ENCODE measurements at places on chromosomes 1 and 21.

DNA sequence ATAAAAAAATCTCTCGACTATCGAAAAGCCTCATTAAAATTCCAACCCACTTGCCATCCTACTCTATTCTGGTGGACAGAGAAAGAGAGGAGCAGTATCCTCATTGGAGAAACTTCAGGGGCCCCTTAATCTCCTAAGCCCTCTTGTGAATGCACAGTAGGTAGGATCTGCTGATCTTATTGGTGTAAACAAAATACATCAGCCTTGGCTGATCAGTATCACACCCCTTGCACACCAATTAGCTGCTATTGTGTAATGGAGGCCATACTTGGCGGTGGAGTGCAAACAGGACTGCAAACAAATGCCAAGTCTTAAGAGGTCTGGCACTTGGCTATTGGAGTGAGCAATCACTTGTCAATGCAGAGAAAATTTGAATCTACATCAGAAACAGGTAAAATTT, 15.7 kb downstream of the VCAM1 start:
- no peak for DNase-seq

GRCh38 chr1:21290546-21290944, 282 bp upstream of the ECE1 start:
- DNase-seq = peak; percentile 41

DNA sequence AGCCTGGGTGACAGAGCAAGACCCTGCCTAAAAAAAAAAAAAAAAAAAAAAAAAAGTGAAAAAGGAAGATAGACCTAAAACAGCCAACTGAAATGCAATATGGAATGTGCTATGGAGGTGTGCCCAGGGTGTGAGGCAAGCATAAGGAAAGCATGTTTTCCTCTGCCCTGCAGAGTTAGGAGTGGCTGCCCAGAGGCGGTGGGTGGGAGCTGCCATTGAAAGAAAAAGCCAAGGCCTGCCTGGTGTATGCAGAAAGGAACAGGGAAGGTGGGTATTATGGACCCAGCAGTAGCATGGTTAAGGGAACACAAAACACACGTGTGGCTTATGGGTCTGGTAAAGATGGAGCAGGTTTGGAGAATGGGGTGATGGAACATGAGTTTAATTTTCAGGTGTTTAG, 8.9 kb downstream of the CD244 start:
- no peak for DNase-seq

DNA sequence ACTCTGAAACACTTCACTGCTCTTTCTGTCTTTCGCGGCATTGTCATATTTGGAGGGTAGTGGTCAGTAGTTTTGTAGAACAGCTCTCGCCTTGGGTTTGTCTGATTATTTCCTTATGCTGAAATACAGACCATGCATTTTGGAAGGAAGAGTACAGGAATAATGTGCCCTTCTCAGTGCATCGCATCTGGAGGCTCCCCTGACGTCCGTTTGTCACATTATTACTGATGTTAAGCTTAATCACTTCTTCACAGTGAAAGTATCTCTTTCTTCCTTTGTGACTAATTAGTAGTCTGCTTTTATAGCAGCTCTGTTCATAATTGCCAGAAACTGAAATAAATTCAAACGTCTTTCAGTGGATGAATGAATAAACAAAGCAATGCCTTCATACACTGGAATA, 85.7 kb upstream of the CXADR start:
- no peak for DNase-seq

DNA sequence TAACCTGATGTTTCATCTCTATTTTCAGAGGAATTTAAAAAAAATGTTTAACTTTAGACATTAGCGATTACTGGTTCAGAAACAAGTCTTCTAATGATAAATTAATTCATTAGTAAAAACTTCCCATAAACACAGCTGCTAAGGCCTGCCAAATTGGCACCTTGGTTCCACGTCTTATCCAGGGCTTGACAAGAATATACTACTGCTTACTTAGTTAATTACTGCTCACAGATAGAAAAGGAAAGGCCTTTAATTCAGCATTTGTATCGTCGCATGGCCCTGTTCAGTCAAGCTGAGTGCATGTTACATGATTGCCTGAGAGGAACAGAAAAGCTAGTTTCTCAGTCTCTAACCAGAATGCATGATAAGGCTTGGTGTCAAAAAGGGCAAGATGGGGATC, 84.6 kb downstream of the ADGRL2 start:
- no peak for DNase-seq

DNA sequence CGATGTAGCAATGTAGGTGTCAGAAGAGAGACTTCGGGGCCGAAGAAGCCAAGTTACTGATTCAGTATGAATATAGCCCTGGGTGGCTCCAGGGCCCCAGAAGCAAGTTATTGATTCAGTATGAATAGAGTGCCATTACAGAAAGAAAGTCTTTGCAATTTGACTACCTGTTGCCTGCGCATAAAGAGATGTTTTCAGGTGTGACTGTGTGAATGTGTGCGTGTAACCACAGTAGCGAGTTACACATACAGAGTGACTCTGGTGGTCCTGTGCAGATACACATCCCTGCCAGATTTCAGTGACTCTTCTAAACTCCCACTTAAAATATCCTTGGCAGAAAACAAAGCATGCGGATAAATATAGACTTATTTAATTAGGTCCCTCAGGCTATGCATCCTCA, 142.7 kb upstream of the CD34 start:
- no peak for DNase-seq

DNA sequence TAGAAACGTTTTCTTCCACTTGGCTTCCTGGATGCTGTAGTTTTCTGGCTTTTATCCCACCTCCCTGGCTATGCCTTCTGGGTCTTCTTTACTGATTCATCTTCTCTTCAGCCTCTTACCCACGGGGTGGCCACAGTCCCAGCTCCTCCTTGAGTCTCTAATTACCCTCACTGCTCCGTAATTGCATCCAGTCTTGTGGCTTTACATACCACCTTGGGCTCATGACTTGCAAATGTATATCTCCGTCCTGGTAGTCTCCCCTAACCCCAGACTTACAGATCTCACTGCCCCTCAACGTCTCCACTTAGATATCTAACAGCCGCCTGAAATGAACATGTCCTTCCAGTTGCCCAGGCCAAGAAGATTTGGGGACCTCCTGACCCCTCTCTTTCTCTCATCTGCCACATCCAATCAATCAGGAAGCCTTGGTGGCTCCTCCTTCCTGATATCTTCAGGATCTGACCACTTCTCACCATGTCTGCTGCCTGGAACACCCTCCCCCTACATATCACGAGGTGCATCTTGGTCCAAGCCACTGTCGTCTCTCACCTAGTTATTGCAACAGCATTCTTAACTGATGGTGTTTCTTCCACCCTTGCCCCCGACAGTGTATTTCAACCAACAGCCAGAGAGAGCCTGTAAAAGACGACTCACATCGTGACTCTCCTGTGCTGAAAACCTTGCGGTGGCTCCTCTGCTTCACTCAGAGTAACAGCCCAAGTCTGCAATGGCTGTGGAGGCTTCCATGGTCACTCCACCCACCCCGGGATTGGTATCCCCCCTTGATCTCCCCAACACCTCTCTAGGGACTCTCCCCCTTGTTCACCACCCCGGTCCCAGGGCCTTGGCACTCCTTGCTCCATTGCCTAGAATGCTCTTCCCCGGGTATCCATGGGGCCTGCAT, 219.0 kb upstream of the POU3F1 start:
- DNase-seq = no peak

DNA sequence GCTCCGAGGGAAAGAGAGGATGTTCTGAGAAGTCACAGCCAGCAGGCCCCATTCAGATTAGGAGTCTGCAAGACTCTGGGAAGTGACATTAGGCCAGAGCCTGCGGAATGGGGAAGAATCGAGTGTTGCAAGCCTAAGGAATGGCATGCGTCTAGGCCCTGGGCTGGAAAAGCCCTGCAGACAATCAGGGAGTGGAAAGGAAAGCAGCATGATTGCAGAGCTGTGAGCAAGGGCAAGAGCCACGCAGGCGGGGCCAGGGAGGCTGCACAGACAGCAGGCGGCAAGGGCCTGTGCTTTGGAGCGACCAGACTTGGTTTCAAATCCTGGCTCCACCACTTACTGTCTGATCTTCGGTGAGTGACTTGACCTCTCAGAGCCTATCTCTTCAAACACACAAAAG, 118.2 kb downstream of the RRAGC start:
- no peak for DNase-seq

GRCh38 chr1:21368515-21369289, 71.2 kb upstream of the NBPF3 start:
- peak; percentile 71 for DNase-seq

- no peak for DNase-seq
Measured at GRCh38 chr1:214843281-214843680, 239.3 kb upstream of the KCNK2 start.

- DNase-seq = no peak
Measured at GRCh38 chr1:201313086-201313485, 29.8 kb downstream of the PKP1 start.

DNA sequence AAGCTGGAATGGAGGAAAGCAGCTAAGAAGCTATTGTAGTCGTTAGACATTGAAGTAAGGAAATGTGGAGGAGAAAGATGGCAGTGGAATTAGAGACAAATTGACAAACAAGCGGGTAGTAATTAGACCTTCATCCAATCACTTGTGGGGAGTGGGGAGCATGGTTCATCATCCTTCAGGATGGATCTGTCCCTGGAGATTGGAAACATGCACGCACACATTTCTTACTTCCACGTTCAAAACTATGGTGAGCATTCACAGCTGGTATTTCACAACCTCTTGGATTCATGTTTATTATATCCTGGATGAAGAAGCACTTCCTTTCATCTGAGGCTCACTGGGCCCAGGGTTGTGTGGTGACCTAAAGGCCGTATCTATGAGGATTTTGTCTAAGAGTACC, 188.1 kb downstream of the ST6GALNAC3 start:
- DNase-seq = no peak

GRCh38 chr21:33799378-33800090, 116.1 kb downstream of the ATP5PO start:
- DNase-seq = no peak

DNA sequence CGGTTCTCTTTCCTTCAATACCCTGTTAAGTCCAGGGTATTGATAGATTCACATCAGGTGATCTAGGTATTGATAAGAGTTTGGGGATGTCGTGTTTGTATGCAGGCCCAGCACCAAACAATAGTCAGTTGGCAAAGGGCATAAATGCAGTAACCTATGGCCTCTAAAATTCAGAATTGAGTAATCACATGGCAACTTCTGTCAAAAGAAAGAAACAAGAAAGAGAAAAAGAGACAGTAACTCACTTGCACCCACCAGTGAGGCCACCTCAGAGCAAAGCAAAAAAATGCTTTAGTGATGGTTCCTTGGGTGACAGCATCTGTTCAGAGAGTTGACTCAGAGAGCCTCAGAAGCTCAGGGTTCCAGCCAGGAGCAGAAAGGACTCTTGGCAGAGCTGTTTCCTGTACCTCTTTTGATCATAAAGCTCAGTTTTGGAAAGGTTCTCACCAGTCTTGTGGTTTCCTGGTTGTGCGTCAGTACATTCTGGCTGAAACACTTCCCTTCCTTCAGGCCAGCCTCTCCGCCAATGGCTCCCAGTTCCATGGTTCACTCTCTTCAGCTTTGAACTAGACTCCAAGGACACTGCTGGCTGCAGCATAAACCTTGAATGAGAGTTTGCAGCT, 70.1 kb upstream of the GORAB start:
- DNase-seq = peak; percentile 65
